Stimulated activated CD8-positive, alpha-beta memory T cell treated with anti-CD3 and anti-CD28 coated beads, Interleukin-4, amount 100 ng/mL, for 4 hours (primary cell): ENCODE measurements at places on chromosomes 4 and X.

DNA sequence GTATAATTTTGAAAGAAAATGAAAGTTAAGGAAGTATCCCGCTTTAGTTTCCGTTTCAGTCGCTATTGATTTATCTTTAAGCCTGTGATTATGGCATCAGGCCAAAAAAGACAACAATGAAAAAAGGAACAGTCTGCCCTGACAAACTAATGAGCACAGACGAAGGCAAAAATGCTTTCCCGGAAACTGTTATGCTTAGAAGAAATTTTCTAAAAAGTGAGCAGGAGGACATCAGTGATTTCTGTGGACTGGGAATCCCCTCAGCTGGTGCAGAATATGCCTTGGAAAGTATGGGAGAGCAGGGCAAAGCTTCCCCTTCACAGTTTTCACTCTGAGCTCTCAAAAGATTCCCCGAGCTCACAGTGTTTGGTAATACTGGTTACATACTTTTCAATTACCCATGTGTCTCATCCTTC lies 5.1 kb upstream of the CXCL10 start:
- no peak for DNase-seq

DNA sequence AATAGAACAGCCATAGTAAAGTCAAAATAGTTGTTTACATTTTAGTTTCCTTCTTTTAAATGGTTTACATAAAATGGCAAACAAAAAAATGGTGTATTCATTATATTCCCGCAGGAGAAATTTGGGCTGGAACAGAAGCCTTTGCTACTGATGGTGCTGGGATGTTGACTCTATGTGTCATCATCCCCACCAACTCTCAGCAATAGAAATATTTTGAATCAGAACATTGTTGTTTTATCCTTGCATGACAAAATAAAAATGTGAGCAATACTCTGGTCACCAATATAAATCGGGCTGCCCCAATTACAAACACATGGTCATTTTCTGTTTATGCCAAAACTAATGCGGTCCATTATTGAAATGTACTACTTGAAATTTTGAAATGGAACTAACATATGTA lies 1131.6 kb upstream of the PCDH7 start:
- DNase-seq, result no peak

- DNase-seq, result no peak
Measured at GRCh38 chr4:159374749-159375530, 272.1 kb downstream of the RAPGEF2 start.

GRCh38 chr4:70518716-70519115 lies 347 bp downstream of the AMTN start:
- no peak for DNase-seq

- no peak for DNase-seq
Measured at GRCh38 chr4:107133965-107134653, 98.0 kb upstream of the DKK2 start.

DNA sequence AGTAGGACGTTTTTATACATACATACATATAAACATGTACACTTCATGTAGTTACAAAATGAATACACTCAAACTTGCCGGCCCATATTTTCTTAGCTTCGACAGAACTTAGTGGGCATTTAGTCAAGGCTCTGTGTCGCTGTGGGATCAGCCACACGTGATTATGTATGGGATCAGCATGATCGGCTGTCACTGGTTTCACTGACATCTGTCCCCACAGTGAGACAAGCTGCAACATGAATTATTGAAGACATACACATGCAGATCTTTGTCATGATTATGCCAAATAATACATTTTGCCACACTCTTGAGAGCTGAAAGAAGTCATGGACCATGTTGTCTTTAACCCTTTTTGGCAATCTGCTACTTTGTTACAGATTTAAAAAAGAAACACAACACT lies 38.2 kb upstream of the NAA11 start:
- DNase-seq, result no peak

DNA sequence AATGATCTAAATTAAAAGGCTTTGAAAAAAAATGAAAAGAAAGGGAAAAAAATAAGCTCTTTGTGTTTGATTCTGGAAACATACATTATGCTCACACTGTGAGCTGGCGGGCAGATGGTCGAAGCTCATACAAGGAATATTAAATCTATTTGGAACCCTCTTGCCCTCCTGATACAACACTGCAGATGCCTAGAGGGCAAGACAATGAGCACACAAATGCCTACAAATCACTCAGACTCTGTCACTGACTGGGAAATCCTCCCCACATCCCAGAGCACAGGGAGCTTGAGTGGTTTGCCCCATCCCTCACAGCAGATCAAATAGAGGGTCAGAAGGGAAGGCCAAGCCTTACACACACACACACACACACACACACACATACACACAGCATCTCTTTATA lies 320.4 kb downstream of the HNRNPD start:
- DNase-seq, result no peak

- DNase-seq, result no peak
Measured at GRCh38 chr4:143384381-143384994, 47.8 kb downstream of the GAB1 start.

DNA sequence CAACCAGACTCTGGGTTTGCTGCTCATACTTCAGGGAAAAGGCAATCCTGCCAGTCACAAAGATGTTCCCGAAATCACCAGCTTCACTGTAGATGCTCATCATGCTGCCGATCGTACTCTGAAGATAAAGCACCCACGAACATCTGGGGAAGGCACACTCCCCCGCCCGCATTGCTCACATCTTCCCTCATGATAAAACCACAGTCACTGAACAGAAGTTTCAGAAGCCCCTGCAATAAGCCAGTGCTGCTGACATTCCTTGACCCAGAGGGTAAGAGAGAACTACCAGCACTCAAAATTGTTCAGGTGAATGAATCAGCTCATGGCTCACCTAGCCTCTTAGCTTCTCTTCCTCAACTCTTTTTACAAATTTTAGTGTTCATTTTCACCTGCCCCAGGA lies 43.1 kb downstream of the SRPX2 start:
- no peak for DNase-seq

DNA sequence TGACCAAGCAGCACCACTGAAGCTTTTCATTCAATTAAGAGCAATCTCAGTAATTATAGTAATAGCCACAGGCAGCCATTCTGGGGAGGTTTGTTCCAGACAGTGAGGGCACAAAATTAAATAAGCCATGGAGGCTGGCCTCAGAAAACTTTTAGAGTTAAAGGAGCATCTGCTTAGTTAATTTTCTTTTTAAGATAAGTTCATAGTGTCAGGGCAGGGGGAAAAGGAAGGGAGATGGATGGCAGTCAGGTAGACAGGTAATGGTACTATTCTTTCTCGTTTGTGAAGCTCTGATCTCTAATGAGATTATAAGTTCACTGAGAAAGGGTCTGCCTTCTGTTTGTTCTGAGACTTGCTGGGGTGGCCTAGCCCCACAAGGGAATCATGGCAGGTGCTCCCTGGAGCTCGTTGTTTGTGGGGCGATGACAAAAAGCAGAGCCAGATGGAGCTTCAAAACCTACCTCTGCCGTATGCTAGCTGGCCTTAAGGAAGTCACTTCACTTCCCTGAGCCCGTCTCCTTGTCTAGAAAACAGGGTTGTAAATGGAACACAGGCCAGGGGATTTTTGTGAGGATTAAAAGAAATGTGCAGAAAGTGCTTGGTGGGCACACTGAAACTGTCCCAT lies 44.6 kb upstream of the FGFBP2 start:
- no peak for DNase-seq
